ENCODE measurements at places on chromosomes 7 and 10.

GRCh38 chr10:113269333-113269732 lies 283.5 kb upstream of the HABP2 start:
- DNase-seq: no peak

GRCh38 chr7:148828965-148829364 lies 55.1 kb downstream of the EZH2 start:
- no peak for DNase-seq

GRCh38 chr7:92295391-92295790 lies 49.6 kb downstream of the ANKIB1 start:
- no peak for DNase-seq

- DNase-seq: peak; percentile 77
Measured at GRCh38 chr7:99312316-99313203, 13.1 kb upstream of the ARPC1A start.

DNA sequence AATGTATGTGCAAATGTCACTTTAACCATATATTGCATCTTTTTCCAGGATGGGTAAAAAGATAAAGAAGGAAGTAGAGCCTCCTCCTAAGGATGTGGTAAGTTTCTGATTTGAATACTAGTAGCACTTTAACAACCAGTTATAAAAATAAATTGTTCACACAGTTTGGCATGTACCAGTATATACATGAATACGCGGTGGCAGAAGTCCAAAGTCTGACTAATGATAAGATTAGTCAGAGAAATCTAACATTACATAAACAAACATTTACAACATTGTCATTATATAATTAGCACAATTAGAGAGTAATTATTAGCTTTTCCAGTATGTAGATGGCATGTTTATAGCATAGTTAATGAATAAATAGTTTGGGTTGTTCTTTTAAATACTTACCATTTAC lies 4.1 kb downstream of the ARMC3 start:
- no peak for DNase-seq

- DNase-seq: no peak
Measured at GRCh38 chr7:155377838-155378579, 79.9 kb upstream of the EN2 start.

DNA sequence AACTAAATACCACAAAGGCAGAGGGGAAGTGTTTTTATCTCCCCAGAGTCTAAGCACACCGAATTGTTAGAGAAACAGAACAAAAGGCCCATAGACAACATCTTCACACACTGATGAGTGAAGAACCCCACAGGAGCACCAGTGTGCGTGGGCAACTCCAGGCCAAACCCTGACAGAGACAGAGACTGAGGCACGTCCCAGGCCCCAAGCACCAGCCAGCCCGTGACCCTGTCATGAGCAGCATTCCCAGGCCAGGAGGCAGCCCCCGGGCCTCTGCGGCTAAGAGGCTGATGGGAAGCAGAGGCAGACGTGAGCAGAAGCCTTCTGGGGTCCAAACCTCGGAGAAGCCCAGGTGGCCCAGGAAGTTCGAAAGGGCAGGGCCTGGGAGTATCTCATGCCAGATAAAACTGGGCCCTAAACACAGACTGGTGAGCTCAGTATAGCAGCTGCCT lies 184.4 kb downstream of the TCERG1L start:
- DNase-seq: no peak

DNA sequence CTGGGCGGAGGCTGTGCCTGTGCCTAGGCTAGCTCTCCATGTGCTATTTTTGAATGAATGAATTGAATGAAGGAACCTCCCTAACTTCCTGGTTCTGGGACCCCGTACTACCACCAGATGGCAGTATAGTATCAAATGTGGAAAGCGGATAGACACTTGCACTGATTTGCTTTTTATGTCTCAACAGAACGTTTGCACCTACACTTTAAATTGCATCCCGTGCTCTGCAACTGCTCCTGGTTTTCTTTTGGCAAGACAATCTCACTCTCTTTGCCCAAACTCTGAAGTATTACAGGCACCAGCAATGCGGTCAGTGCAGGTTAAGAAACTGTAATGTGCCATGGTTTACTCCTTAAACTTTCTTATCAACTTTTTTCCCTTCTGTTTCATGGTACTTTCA lies 6.5 kb downstream of the FZD8 start:
- peak; percentile 6 for DNase-seq

DNA sequence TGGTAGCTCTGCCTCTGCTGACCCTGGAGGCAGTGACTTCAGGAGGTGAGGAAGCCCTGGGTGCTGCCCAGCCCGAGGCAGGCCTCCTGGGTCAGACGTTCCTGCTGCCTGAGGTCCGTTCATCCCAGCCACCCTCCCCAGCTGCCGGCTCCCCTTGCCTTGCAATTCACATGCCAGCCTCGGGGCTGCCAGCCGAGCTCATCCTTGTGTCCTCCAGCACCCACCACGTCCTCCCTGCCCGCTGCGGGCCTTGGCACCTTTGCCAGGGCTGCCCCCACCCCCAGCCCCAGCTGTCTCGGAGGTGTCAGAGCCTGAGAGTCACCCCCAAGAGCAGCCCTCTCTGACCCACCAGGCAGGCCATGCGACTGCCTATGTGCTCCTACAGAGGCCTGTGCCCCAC lies 162.1 kb upstream of the RNF32 start:
- DNase-seq: no peak

- DNase-seq: no peak
Measured at GRCh38 chr10:34156781-34157425, 658.2 kb downstream of the PARD3 start.

DNA sequence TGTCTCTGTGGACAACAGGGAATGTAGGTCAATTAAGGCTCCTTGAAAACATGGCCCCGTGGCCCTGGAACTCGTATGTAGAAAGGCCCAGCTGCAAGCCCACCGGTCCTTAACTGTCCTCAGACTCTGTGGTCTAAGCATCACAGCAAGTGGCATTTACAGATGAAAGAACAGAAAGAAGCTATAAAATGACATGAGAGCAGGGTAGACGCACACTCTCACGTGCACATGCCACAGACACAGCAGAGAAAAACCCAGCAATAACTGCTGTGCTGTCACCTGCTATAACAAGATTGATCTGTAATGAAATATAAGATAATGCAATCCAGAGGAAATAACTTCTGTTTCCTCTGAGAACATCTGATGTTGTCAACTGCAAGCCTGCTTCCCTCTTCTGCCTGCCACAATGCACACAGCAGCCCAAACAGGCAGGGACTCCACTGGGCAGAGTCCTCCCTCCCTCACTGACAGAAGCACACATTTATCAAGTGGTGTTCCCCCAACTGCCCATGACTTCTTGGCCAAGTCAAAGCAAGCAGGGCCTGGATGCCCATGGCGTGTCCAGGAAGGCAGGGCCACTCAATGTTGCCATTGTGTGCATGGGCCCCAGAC lies 63.9 kb downstream of the GFRA1 start:
- DNase-seq: no peak

DNA sequence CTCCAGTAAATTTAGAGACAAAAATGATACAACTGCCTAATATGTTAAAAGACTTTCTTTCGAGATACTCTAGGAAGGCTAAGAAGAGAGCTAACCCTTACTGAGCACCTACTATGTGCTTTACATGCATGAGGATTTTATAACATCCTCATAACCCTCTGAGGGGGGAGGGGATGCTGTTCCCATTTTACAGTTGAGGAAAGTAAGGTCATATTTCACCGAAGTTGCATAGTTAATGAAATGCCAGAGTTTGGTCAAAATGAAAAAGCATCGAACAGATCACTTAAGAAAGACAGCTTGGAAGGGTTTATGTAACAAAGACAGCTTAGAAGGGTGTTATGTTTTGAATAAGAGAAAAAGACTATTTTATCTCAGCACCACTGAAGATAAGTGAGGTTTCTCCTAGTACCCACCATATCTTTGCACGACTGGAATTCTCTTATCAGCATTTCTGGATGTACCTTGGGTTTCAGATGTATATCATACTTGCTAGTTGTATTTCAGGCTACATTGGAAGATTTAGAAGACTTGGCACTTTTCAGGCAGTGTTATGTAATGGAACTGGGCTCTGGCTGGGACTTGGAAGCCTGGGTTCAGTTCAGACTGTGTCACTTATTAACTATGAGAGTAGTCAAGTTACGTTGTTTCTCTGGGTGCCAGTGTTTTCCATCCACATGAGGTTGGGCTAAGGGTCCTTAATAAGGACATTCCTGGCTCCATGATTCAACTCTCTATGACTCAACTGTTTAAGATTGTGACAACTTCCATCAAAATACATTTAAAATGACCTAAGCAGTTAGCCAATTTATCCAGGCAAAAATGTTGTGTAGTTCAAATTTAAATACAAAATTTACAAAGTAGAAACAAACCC lies 6.0 kb downstream of the RHOBTB1 start:
- DNase-seq: no peak

GRCh38 chr7:158959021-158959717 lies 102.8 kb downstream of the DYNC2I1 start:
- DNase-seq: no peak

DNA sequence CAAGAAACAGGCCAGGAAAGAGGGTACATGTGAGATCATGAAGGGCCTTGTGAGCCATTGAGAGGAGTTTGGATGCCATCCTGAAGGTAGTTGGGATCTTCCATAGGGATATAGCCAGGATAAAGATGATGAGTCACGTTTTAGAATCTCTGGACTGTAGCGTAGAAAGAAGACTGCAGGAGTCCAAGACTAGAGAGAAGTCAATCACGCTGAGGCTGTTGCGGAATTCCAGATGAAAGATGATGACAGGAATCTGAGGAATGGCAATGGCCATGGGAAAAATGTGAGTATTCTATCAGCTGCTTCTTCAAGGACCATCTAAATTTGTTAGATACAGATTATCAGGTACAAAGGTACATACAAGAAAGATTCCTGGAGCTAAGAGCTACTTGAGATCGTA lies 711.3 kb downstream of the GRM8 start:
- no peak for DNase-seq

GRCh38 chr7:157678501-157678900 lies 341.7 kb downstream of the DNAJB6 start:
- no peak for DNase-seq

GRCh38 chr10:52664629-52665028 lies 108.0 kb downstream of the MBL2 start:
- DNase-seq: no peak

DNA sequence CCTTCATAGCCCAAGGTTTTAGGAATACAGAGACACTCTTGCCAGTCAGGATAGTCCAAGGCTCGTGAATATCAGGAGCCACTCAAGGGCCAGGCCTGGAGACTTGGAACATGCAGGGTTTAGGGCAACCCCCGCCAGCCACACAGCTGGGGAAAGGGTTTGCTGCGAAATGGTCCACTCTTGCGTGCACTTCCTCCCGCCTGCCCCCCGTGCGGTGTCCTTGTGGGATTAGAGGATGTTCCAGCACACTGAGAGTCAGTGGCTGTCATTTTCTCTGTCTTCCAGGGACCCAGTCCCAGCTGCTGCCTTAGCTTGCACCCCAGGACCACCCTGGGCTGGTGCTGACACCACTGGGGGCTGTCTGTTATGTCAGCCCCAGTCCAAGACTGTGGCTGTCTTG lies 38.5 kb downstream of the POR start:
- no peak for DNase-seq

DNA sequence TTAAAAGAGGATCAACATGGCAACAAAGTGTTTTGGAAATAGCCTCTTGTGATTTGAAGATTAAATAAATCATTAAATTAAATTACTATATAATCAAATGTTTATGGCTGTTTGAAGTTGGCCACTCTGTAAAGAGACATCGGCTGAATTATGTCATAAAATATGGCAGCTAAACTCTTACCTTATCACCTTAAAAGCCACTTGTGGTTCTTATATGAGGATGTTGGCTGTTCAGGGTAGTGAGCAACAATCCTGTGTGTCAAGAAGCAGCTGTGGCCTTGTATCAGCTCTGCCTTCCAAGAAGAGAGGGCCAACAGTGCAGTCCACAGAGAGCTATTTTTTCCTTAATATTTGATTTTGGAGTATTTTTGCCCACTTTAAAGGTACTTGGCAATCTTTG lies 113.4 kb upstream of the CDK6 start:
- no peak for DNase-seq

DNA sequence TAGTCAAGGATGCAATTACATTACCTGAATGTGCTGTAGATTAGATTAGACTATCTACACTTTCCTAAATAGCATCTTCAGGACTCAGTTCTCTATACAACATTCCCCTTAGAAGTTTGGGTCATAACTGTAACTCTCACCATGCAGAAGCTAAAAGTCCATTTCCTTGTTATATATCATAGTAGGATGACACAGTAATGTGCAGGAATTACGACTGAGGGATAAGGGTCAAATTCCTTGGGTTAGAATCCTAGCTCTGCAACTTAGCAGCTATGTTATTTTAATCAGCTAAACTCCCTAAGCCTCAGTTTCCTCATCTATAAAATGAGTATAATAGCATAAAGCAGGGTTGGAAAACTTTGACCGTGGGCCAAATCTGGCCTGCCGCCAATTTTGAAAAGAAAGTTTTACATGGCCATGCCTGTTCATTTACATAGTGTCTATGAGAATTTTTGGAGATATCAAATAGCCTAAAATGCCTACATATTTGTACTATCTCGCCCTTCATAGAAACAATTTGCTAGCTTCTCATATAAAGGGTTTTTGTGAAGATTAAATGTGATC lies 14.8 kb downstream of the NRCAM start:
- DNase-seq: no peak

DNA sequence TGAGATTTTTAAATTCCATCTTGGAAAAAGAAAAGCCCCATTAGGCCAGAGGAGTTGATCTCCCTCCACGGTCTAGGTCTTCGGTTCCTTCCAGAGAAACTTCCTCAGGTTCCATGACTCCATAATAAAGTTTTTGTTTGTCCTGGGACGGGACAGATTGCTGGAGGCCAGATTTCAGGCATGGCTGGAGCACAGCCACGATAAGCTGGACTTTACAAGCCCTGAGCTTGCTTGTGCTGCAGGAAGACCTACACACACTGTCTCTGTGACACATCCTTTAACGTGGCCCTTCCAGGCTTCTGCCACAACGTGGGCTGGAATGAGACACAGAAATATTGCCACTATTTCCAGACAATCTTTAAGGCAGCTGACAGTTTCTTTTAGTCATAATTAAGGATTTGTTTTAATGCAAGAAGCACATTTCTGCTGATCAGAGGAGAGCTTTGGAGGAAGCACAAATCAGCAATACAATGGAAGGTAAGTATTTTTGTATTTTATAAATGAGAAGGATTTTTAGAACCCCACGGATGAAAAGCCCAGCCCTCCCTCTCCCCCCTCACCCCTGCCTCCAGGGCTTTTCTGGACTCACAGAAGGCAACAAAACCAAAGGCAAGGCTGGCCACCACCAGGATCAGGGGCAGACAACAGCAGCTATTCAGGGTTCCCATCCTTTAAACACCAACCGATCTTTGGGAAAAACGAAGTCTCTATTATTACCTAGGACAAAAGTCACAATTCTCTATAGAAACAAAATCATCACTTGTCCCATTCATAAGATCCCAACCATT lies 6.5 kb downstream of the CTBP2 start:
- no peak for DNase-seq

DNA sequence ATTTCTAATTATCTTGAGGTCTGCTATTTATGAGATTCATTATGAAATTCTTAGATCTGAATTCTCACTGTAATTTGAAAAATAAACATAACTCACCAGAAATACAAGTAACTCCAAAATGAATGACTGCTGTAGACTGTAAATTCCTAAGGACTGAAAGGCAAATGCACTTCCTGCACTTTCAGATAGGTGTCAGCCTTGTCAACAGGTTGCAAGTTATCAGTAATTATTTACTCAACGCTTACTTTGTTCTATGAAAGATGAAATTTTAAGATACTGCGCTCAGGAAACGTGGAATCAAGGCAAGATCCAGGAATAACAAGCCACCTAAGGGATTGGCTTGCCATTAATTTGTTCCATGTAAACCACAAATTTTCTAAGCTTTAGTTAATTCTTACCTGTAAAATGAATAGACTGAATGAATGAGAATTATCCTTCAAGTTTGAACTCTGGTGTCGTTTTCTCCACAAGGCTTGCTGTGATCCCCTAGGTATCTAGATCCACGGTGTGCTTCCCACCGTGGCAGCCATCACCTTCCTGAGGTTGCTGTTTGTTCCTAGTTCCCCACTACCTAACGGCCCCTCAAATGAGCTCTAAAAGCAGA lies 12.6 kb downstream of the DHX32 start:
- DNase-seq: no peak

All from HuH-7.5 (cell line).